Caudate nucleus (tissue), 63 donors: ENCODE measurements at places on chromosomes 5 and 9.

DNA sequence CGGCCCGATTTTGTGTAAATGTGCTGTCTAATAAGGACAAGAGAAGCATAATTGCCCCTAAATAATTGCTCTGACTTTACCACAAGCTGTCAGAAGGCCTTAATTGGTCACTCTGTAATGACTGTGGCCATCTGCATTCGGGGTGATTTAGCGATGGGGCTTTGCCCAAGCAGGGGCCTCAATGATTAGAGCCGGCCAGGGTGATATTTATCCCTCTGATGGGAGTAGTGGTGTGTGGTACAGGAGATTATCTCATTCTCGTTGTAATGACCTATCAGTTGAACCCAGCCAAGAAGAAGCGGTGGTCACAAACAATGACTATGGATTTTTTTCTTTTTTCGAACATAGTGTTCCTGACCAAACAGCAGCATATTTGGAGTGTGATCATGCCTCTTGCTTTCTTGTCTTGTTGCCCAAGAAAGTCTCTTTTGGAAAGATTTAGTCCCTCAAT is 72.0 kb upstream of the SAP30L start:
- DNase-seq = no peak

- DNase-seq = no peak
These were observed 377.9 kb downstream of the PSAT1 start for GRCh38 chr9:78674874-78675273.

GRCh38 chr5:160245506-160246086 is 16.3 kb downstream of the FABP6 start:
- DNase-seq = no peak

GRCh38 chr9:111969061-111969460 is 72.4 kb downstream of the UGCG start:
- DNase-seq = no peak

- no peak for DNase-seq
These were observed 1.0 kb upstream of the EDIL3 start for GRCh38 chr5:84385705-84386104.

DNA sequence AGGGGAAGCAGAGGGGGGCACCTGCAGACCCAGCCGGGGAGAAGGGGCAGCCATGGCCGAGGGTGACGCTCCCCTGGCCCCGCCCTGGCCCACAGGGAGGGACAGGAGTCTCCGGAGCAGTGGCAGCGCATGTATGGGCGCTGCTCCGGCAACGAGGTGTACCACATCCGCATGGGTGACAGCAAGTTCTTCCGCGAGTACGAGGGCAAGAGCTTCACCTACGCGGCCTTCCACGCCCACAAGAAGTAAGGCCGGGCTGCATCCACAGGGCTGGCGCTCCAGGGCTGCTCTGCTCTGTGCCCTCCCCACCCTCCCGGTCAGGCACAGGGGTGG is 68.2 kb downstream of the KCNT1 start:
- DNase-seq = no peak

GRCh38 chr9:28135549-28135948 is 562.3 kb upstream of the C9orf72 start:
- no peak for DNase-seq

GRCh38 chr5:78537821-78538220 is 110.8 kb downstream of the LHFPL2 start:
- peak; percentile 52 for DNase-seq

DNA sequence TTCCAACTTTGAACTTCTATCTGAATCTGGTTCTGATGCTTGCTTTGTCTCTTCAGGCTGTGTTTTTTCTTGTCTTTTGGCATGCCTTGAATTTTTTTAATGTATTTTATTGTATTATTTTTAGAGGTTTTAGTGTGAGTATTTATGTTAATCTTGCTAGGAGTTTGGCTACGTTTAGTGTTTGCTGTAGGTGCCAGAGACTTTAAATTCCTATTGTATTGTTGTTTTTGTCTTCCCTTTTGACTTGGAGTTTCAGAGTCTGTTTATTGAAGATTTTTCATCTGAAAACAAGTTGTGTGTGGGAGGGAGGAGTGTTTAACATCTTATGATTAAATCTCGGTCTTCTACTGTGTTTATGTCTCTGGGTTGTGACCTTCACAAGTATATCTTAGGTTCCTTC is 956.8 kb downstream of the TLE1 start:
- DNase-seq = no peak

DNA sequence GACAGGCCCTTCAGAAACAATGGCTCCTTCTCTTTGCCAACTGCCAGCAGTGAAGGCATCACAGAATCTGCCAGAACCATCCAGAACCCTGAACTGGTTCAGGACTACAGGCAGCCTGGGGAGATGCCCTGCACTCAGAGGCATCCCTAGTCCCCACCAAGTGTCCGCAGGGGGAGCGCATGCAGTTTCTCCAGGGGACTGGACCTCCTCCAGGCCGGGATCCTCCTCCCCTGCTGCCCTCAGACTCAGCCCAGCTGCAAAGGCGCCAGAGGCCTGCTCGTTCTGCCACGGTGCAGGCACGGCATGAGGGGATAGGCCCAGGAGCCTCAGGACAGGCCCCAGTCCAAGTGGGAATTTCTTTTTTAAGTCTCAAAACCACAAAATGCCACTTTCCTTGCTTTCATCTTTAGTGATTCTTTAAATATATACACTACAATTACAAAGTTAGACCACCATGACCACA is 72.0 kb downstream of the SEMA4D start:
- DNase-seq = no peak

DNA sequence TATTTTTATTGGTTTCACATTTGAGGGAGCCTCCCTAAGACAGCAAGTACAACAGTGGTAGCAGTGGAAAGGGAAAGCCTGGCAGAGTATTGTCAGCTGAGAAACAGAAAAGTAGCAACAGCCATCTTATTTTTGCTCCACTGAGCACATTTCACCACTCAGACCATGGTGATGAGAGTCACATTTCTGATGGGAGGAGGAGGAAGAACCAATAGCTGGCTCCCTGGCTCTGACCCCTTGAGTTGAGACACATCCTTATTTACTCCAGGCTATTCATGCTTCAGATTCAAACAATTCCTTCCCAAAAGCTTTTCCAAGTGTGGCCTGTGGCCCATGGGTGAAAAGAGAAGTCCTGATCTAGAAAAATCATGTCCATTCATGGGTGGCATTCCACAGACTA is 236.3 kb downstream of the ARHGAP26 start:
- DNase-seq = no peak

DNA sequence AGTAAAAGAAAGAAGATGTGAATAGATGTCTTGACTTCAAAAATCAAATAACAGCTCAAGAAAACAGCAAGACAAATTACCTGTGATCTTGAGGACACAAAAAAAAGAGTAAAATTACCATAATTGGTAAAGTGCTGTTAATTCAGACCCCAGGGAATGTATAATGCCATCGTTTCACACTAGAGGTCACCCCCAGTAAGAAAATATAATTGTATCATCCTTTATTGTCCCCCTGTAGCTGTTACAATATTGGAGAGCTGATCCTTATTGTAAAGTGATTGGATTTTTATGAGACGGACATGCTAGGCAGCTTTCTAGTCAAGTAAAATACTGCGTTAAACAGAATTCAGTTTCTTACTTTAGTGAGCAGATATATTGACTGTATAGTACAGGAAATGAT is 377.0 kb downstream of the TLE1 start:
- no peak for DNase-seq

DNA sequence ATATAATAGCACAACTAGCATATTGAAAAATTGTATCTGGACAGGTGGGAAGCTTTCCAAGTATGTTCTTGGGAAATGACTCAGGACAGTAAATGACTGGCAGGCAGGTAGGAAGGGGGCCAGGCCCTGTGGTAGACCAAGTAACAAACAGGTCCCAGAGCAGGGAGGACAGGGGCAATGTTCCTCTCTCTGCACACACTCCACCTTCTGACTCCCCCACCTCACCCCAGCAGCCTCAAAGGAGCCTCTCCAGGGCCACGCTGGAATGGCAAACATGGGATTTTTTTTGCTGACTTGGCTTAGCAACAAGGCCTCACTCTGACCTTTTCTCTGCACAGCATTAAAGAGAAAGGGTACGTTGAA is 31.1 kb upstream of the IQGAP2 start:
- no peak for DNase-seq

- no peak for DNase-seq
These were observed 16.1 kb upstream of the FRRS1L start for GRCh38 chr9:109182940-109183798.

GRCh38 chr5:95163079-95163478 is 121.8 kb downstream of the MCTP1 start:
- DNase-seq = no peak

DNA sequence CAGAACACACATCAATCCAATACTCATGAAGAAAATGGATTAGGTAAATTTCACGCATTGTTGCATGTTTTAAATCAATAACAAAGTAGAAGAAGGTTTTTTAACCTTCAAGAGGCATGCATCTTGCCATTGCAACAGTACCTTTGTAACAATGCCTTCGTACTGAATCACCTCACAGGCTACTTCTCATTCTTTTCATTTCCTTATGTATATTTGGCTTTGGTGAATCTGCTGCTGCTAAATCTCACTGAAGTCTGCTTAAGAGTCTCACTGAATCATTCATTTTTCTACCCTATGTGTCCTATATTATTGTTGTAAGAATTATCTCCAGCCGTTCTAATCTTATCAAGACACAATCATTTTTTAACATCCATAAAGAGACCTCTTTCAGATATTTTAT is 152.5 kb downstream of the CDH10 start:
- DNase-seq = no peak

DNA sequence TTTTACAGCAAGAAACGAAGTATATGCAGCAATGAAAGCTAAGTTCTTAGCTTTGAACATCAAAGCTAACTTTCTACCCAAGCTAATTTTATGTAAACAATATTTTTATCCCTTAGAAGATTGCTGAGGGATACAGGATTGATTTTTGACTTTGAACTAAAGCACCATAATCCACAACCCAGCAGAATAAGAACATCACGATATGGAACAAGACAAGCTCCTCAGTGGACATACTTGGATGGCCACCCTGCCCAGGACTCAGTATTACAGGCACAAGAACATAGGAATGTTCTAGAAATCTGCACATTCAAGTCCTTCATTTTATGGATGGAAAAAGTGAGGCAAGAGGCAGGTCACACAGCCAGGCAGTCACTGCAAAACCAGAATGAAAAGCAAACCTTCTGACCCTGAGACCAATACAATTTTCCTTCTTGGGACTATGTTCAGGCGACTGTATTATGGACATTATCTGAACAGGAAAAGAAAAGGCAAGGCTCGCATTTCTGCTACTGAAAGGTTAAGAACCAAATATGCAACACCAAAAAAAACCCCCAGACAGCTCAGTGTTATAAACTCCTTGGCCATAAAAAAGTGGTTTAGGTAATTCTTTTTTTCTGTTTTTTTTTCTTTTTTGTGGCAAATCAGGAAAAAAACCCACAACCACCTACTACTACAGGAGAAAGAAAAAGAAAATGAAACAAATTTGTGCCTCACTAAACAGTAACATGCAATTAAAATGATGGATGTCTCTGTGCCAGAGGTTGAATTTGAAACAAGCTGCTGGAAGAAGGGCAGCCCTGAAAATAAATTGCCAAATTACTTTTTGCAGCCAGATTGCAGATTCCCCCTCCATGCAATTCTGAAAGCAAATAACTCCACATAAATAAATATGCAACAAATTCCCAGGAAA is 25.4 kb downstream of the EPB41L4B start:
- no peak for DNase-seq

DNA sequence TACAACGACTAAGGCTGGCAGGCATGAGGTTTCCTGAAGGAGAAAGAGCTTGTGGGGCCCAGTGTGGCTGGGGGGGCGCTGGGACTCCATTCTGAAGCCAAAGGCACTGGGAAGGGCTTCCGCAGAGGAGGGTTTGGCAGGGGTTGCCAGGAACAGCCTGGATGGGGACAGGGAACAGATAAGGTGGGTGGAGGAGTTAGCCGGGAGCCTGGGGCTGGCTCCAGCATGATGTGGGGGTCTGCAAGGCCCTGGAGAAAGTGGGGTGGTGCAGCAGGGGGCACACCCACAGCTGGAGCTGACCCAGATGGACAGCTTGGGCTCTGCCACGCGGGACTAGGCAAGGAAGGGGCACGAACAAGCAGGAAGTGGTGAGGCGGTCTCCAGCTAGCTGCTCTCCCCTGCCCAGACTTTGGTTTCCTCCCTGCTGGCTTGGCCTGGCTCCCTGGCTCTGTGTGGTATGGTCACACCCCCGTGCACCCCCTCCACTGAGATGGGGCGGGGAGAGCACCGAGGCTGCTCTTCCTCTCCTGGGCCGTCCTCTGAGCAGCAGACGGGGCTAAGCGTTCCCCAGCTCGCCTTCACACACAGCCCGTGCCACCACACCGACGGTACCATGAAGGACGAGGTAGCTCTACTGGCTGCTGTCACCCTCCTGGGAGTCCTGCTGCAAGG is at the start of gene LTC4S:
Gene LTC4S (plus strand): TSS at position 519 of the 672 bp plus-strand sequence. CDS start 95 bp downstream, at position 614.
- DNase-seq = no peak

DNA sequence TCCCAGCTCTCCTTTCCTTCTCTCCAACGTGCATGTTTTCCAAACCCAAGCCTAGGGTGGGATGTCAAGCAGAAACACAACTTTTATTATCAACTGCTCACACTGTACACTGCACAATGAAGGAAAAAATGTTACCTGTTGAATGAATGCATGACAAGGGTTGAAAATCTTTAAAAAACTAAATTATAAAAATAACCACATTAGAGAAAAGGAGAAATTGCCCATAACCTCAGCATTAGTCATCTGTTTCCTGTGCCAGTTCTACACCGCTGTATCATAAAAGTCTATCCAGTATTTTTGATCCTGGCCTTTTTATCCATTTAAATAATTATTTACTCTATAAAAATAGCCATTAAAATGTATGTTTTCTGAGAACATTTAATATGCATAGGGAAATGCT is 101.1 kb downstream of the APBA1 start:
- DNase-seq = no peak

DNA sequence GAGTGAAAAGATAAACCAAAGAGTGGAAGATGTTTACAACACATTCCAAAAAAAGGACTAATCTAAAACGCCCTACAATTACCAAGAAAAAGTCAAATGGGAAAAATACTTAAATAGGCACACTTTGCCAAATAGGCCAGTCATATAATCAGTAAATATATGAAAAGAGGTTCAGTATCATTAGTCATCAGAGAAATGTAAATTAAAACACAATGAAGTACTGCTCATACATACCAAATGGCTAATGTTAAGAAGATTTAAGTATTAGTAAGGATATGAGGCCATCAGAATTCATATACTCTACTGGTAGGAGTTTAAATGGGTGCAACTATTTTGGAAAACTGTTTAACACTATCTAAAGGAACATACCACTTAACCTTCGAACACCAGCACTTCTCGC is 47.6 kb downstream of the ZDHHC21 start:
- no peak for DNase-seq

GRCh38 chr9:113506090-113506589 is 42.6 kb downstream of the RGS3 start:
- no peak for DNase-seq

- no peak for DNase-seq
These were observed 285.3 kb downstream of the SLF1 start for GRCh38 chr5:94903726-94904125.
